Renal cortex interstitium (tissue), 15 donors: ENCODE measurements at places on chromosomes 1 and 21. TPM values are rescaled to one million over a fixed set of nuclear protein-coding genes. Genes with fewer than 3 reads are reported as not detected.

PLD5 gene
- polyA plus RNA-seq = 0.88 TPM

DNA sequence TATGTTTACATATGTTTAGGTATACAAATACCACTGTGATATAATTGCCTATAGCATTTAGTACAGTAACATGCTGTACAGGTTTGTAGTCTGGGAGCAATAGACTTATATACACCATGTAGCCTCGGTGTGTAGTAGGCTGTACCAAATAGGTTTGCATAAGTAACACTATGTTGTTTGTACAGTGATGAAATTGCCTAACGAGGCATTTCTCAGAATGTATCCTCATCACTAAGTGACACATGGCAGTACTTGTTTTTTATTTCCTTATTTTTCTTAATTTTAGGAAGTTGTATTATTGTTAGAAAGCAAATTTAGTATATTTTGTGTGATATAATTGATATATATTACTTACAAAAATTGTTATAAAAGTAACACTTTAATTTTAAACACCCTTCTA, 840.9 kb downstream of the LTN1 start:
- no peak for DNase-seq

MCOLN3 gene
- polyA plus RNA-seq = 11.3 TPM

DNA sequence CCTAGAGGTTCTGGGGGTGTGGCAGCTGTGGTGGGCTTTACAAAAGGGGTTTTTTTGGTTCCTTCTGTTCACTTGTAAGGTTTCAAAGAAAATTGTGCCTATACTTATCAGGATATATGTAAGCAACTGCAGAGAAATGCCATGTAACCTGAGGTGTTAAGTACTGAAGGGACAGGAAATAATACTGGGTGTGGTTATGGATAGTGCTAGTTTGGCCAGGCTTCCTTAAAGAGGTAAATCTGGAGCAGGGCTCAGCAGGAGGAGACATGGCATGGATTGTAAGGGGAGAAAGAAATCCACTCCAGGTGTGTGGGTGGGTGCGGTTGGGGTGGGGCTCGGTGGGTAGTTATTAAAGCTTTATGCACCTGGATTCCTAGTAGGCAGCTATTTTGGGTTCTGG, 28.3 kb downstream of the KIRREL1 start:
- DNase-seq = no peak

DNA sequence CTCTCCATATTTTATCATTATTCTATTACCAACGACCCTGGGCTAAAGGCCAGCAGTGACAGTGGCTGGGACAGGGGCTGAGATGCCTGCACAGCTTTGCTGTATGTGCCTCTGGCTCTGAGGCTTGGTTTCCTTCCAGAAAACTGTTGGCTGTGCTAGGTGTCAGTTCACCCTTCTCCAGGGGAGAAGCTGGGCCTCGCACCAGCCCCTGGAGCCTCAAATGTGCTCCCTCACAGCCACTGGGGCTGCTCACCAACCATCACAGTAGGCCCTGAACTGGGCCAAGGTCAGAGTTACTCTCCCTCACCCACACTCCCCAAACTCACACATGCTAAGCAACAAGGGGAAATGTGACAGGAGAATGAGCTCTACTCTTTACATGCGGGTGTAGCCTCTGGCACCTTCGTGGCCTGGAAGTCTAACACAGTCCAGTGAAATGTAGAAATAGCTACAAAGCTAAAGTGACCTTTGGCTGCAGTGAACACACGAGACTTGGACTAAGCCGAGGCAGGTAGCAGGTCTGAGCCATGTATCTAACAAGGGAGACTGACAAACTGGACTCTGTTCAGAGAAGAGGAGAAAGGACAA, 4.7 kb upstream of the CD160 start:
- DNase-seq = no peak
